ENCODE measurements at places on chromosomes 16 and 17.
A peak's percentile ranks its signal among the peaks of the same experiment; 100 is the strongest.

- peak; percentile 4 for DNase-seq
Observed at GRCh38 chr16:58843675-58844074, 109.6 kb upstream of the GOT2 start.

GRCh38 chr17:77720946-77721845 is 237.3 kb upstream of the TNRC6C start:
- no peak for DNase-seq

DNA sequence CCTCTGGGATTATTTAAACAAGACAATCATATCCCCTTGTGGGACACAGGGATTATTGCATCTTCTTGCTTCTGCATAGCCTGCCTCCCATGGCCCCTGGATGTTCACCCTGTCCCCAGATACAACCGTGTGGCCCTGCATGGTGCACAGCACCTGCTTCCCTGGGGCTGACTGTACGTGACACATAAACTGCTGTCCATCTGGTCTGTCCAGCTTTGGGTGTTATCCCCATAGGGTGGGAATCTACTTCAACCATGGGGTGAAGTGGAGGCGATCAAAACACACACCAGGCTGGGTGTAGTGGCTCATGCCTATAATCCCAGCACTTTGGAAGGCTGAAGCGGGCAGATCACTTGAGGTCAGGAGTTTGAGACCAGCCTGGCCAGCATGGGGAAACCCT is 138.8 kb downstream of the XYLT1 start:
- no peak for DNase-seq

- no peak for DNase-seq
Observed at GRCh38 chr17:83154311-83155127, 75.1 kb downstream of the METRNL start.

GRCh38 chr16:19135896-19136438 is 22.2 kb downstream of the ITPRIPL2 start:
- no peak for DNase-seq

DNA sequence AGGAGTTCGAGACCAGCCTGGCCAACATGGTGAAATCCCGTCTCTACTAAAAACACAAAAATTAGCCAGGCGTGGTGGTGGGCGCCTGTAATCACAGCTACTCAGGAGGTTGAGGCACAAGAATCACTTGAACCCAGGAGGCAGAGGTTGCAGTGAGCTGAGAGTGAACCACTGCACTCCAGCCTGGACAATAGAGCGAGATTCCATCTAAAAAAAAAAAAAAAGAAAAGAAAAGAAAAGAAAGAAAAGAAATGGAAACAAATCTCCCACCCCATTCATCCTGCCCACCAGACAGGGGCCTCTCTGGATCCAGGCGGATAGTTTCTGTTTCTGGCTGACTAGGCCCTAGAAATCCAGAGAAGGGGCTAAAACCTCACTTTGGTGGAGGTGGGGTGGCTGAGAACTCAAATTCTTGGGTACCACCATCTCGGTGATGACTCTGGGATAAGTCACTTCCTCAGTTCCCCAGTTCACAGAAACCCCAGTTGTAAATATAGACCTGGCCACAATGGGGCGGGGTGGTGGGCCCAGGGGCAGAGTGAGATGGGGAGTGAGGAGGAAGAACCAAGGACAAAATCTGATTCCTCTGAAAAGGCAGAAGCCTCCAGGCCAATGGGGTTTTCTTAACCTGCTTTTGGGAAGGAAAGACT is 22.2 kb downstream of the SOCS1 start:
- DNase-seq, result no peak

- no peak for DNase-seq
Observed at GRCh38 chr16:22210285-22210684, 4.2 kb downstream of the EEF2K start.

DNA sequence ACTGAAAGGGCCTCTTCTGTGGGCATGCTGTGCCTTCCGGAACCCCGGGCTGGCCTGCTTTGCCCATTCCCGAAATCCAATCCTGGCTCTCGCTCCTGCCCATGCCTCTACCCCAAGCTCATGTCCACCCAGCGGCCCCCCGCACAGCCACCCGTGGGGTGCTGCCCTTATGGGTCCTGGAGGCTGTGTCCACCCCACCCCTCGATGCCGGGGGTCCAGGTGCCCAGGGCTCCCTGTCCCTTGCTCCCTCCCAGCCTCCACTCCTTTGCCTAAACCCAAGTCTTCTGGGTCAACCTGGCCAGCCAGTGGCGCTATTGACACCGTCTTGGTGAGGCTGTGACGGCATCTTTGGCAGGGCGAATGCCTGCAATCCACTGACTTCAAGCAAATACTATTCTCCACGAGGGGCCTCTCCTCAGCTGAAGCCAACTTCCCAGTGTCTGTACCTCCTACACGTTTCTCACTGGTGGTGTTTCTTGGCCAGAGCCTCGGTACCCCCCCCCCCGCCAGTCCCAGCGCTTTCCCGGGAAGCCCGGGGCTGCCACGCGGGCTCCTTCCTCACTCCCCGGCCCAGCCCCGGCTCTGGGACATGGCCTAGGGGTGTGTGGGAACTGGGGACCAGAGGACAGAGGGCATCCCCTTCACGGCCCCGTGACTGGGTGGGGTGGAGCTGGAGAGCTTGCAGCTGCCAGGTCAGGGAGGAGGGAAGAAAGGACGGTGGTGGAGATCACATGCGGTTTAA is 12.2 kb upstream of the DUS1L start:
- peak; percentile 64 for DNase-seq

GRCh38 chr16:85380002-85380395 is 233.1 kb upstream of the GSE1 start:
- no peak for DNase-seq

DNA sequence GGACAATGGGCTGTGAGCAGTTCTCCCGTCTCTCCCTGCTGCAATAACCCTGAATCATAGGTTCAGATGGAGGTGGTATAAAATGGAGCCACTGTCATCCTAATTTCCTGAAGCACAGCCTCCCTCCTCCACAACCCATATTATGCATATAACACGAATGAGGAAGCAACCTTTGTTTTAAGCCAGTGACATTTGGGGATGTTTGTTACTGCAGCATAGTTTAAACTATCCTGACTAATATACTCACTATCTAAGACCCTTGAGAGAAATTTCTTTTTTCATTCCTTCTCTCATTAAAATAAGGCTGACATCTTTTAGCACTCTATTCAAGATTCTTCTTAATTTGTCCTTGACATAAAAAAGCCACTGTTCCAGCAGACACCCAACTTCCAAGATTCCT is 413.4 kb downstream of the SOX9 start:
- no peak for DNase-seq

DNA sequence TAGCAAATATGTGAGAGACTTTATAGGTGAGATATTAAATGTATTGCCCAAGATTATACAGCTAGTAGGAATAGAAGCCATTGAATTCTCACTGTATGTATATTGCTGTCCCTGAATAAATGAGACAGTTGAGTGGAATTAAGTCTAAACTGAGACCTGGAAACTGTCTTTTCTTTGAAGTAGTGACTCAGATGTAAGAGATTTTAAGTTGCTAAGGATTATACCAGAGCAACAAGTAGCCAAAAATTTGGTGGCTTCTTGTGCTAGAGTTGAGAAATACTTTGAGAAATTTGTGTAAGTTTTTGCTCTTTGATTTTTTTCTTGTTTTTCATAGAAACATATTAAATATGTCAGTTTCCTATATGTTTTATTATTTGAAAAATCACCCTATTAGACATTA is 58.7 kb downstream of the TANC2 start:
- no peak for DNase-seq

- DNase-seq, result no peak
Observed at GRCh38 chr16:74926805-74927204, 58.1 kb downstream of the WDR59 start.

- no peak for DNase-seq
Observed at GRCh38 chr16:17832738-17833137, 362.0 kb upstream of the XYLT1 start.

DNA sequence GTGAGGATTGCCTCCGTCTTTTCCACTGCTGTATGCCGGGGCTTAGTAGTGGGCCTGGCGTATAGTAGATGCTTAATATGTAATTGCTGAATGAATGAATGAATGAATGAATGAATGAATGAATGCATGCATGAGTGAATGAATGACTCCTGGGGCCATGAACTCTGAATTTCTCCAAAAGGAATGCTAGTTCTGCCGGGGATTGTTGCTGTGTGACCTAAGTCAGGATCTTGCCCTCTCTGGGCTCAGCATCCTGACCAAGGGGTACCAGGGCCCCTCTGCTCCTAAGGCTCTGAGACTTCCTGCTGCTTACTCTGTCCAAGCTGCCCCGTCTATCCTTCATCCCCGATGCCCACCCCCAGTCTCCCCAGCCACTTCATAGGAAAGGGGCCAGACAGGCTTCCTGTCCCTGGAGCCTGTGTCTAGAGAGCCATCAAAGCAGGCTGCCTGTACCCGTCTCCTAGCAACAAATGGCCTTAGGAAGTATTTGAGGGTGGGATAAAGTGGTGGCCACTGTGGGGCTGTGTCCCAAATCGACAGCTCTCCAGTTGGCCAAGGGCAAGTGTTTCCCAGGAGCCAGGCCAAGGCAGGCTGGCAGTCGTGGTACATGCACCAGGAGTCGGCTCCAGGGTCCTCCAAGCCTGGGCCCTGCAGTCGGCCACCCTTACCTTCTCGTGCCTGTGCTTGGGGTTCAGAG is 11.6 kb upstream of the MPRIP start:
- no peak for DNase-seq

- DNase-seq, result peak; percentile 42
Observed at GRCh38 chr16:525520-526180, 1.9 kb upstream of the CAPN15 start.

DNA sequence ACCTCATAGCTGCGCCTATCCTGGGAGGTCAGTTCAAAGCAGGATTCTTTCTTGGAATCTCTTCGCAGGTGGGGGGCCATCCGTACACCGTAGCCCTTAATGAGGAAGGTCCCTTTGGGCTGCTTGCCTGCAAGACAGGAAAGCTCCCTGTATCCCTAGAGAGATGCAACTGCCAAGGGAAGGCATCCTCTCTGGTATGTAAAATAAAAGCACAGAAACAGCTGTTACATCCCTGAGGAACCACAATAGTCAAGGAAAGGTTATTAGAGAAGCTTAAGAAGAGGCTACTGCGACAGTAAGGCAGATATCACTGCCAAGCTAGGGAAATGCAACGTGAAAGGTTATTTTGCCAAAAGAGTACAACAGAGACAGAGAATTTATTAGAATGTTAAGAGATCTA is 77.2 kb downstream of the SNX11 start:
- DNase-seq, result no peak

DNA sequence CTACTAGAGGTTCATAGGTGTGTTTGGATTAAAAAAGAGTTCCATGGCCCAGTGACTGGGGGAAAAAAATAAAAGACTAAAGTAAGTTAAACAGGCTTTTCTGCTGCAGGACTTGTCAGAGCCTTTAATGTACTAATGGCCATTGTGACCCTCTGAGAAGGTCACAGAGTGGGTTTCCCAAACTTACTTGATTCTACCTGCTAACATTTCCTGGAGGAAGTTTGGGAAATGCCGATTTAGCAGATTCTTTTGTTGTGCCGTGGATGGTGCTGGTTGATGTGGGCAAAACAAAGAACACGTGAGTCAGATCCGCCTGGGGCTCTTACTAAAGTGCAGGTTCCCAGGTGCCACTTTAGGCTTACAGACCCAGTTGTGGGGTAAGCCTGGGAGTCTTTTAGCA is 13.6 kb upstream of the STH start:
- no peak for DNase-seq

GRCh38 chr17:15742921-15743320 is 10.8 kb downstream of the TBC1D26 start:
- no peak for DNase-seq

DNA sequence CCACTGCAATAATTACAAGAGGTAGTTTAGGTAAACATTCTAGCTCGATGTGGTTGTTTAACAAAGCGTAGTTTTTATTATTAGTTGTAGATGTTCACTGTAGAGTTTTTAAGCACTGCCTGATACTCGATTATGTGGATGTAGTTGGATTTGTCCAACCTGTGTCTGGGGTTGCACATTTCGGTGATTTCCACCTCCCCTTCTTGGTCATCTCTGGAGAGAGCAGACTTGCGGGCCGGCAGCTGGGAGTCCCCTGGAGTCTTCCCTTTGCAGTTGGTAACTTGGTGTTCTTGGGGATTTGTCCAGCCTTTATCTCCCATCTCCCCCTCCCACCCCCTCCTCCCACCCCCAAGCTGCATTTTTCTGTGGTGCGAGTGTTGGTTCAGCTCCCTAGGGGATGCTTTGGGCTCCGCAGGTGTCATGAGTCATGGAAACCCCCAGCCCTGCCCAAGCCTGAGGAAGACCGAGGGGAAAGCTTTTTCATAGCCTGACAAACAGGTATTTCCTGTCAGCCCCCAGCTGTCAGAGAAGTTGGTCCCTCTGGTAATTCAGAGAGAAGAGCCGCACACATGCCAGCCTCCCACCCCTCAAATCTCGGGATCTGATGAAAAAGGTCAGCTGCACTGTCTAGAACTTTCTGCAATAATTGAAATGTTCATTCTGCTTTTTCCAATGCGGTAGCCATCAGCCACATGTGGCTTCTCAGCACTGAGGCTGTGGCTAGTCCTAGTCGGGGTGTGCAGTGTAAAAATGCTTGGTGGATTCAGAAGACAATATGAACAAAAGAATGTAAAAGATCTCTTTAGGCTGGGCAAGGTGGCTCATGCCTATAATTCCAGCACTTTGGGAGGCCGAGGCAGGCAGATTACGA is 50.3 kb downstream of the KSR1 start:
- DNase-seq, result no peak

GRCh38 chr16:47970291-47970931 is 185.4 kb downstream of the ABCC12 start:
- no peak for DNase-seq

DNA sequence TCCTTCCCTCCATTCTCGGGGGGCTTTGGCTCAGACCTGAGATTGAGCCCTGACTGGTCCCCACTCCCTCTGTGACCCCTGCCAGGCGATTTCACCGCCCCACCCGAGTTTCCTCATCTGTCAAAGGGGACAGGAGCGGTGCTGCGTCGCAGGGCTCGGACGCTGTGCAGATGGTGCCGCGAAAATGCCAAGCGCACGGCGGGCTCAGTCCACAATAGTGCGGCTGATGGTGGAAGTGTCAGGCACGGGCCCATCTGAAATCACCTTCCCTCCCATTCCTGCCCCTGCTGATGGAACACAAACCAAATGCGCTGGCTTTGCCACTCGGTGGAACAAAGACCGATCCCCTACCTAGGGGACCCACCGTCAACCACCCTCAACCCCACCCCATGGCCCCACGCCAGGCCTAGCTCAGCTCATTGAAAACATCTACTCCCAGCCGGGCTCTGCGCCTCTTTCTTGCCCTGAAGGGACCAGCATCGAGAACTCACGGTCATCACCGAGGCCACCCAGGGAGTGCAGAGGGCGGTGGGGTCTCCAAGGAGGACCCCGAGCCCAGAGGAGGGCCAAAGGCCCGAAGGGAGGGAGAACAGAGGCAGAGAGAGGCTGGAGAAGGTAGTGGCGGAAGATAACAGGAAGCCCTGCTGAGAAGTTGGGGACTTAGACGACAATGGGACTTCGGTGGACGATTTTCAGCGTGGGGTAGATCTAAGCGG is 1.4 kb downstream of the CARHSP1 start:
- DNase-seq, result no peak

- no peak for DNase-seq
Observed at GRCh38 chr16:1407753-1408152, 6.8 kb downstream of the UNKL start.

GRCh38 chr16:31460582-31461002 is 1.3 kb downstream of the ARMC5 start:
- DNase-seq, result peak; percentile 52
